ENCODE measurements at places on chromosomes 7 and 10. TPM values are rescaled to one million over a fixed set of nuclear protein-coding genes. Genes with fewer than 3 reads are reported as not detected.

Gene FGF8
- total RNA-seq: not detected

Gene NUTM2D
- 1.2 TPM for total RNA-seq

Gene GPR15LG
- total RNA-seq: not detected

Gene SIRT1
- total RNA-seq: 18.7 TPM

Gene KLF14
- total RNA-seq: 0.03 TPM

Gene LRMDA
- 4.4 TPM for total RNA-seq

Gene NCF1
- total RNA-seq: 0.17 TPM

Gene CCDC172
- total RNA-seq: not detected

Gene PPP1R3C
- total RNA-seq: 28.3 TPM

Gene OPALIN
- total RNA-seq: not detected

All from A549 treated with Hydrocortisone at 1 μM for 4 hours (cell line).